ENCODE measurements at places on chromosomes 5 and 9. TPM values are rescaled to one million over a fixed set of nuclear protein-coding genes. Genes with fewer than 3 reads are reported as not detected.

DNA sequence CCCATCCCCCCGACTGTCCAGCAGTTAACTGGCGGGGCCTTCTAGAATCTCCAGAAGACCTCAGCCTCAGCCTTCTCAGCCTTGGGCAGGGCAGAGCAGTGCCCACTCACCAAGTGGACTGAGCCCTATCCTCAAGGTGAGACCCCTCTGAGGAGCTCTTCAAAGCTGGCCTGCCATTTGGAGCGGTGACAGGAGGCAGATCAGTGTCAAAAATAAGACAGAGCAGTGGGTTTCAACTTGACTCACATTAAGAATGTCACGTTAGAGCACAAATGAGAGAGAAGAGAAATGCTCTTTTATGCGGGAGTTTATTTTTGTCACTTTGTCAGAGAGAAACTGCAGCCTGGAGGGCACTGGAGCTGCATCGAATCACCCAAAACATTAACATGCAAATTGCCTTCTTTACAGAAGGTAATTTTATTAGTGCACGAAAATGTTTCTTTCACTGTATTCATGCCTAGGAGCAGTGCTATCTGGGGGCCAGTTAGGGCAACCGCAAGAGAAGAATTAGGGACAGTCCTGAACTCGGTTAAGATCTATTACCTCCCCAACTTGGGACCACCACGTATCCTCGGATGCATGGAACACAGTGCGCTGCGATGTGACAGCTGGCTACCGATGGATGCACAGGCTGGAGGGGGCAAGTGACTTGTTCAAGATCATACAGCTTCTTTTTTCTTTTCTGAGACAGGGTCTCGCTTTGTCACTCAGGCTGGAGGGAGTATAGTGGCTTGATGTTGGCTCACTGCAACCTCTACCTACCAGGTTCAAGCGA is 188.5 kb downstream of the DAB2IP start:
- H3K4me3 ChIP-seq = no peak overlapping the region
- no peak overlapping the region for H3K27ac ChIP-seq
- no peak for DNase-seq
- H3K36me3 ChIP-seq = no peaks in the 10 kb centered on the region

DNA sequence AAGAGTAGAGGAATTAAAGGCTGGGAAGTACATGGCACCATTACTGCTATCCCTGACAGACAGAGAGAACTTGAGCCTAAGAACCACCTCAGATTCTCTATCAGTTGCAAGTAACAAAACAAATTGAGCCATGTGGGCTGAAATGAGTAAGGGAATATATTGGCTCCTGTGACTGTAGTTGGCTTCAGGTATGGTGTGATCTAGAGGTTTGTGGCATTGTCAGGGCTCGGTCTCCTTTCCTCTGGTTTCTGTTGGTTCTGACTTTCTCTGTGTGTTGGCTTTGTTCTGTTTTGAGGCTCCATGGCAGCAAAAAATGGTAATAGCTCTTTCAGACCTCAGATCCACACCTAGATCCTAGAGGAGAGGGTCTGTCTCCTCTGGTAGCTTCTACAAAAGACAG is 5.7 kb downstream of the GALNT10 start:
- no peaks in the 10 kb centered on the region for H3K27me3 ChIP-seq
- H3K4me3 ChIP-seq = peak overlapping the region; percentile 79
- H3K36me3 ChIP-seq = peaks cover 42% of the 10 kb centered on the region
- H3K4me1 ChIP-seq = peaks cover 77% of the 10 kb centered on the region
- peak overlapping the region; percentile 92 for H3K27ac ChIP-seq

GRCh38 chr5:154696891-154697290 is 58.3 kb upstream of the LARP1 start:
- no peaks in the 10 kb centered on the region for H3K36me3 ChIP-seq
- H3K4me1 ChIP-seq = no peaks in the 10 kb centered on the region
- DNase-seq = no peak
- peaks cover 14% of the 10 kb centered on the region for H3K27me3 ChIP-seq
- no peak overlapping the region for H3K27ac ChIP-seq

DNA sequence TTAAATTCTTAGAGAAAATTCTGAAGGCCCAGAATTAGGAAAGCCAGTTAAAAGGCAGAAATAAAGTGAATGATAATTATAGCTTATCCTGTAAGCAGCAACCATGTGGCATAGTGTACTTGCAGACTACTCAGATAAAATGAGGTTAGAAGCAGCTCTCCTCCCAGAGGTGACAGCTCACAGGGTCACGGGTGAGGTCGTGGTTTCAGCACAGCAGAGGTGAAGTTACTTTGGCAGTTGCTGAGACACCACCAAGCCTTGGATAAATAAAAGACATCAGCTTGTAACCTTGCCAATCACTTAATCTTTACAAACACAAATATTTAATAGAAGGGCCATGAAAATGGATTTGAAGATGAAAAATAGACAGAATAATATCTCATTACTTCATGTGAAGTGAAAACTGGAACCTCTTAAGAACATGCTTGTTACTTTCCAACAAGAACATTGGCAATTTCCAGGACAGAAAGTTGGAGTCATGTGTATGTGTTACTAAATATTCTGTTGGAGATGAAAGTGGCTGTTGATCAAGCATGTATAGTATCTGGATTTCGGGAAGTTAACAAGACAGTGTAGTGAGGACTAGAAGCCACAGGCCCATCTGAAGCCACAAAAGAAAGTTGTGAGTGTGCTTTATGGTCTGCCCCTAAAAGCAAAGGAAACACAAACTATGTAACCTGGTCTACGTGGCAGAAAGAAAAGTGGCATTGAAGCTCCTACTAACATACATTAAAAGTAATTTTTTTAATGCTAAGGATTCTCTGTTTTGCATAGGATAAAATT is 134.4 kb downstream of the ERCC6L2 start:
- peaks cover 26% of the 10 kb centered on the region for H3K36me3 ChIP-seq
- peak; percentile 93 for DNase-seq
- peak overlapping the region; percentile 52 for H3K4me3 ChIP-seq
- no peaks in the 10 kb centered on the region for H3K27me3 ChIP-seq
- peak overlapping the region; percentile 96 for H3K27ac ChIP-seq

- H3K27me3 ChIP-seq = no peaks in the 10 kb centered on the region
- no peak overlapping the region for H3K27ac ChIP-seq
- no peaks in the 10 kb centered on the region for H3K36me3 ChIP-seq
- DNase-seq = no peak
- H3K4me3 ChIP-seq = no peak overlapping the region
Observed at GRCh38 chr5:149609640-149610219, 28.4 kb downstream of the ARHGEF37 start.

- no peak overlapping the region for H3K27ac ChIP-seq
- H3K27me3 ChIP-seq = peaks cover 39% of the 10 kb centered on the region
- no peaks in the 10 kb centered on the region for H3K4me1 ChIP-seq
Observed at GRCh38 chr5:79898611-79899010, 92.5 kb downstream of the MTX3 start.

DNA sequence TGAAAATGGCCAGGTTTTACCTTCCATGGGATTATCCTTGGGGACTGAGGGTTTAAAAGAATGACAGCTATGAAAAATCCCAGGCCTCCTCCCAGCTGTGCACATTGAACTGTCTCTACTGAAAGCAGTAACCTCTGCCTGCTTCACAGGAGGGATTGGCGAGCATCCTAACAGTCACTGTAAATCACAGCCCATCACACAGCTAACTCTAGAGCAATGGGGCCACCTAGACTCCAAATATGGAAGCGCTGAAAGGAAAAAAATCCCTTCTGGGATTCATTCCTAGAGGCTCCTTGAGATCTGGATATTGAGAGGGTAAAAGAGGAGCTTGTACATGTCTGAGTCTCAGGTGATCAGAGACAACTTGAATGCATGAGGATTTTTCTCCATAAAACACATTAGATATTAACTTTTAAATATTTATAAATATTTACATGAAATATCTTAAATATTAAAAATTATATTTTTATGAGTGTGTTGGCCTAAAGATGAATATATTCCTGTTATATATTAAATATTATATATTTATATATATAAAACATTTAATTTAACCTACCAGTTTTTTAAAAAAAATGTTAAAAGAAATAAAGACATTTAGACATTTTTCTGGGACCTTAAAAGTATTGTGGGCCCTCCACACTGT is 133.8 kb upstream of the SLC24A2 start:
- H3K27ac ChIP-seq = no peak overlapping the region
- peaks cover 24% of the 10 kb centered on the region for H3K27me3 ChIP-seq
- H3K4me1 ChIP-seq = peaks cover 19% of the 10 kb centered on the region
- peak; percentile 49 for DNase-seq

GRCh38 chr5:115330830-115331229 is 34.4 kb upstream of the CCDC112 start:
- H3K27me3 ChIP-seq = peaks cover 23% of the 10 kb centered on the region
- no peaks in the 10 kb centered on the region for H3K36me3 ChIP-seq
- no peak overlapping the region for H3K27ac ChIP-seq
- H3K4me1 ChIP-seq = peaks cover 2% of the 10 kb centered on the region
- no peak overlapping the region for H3K4me3 ChIP-seq
- no peak for DNase-seq

DNA sequence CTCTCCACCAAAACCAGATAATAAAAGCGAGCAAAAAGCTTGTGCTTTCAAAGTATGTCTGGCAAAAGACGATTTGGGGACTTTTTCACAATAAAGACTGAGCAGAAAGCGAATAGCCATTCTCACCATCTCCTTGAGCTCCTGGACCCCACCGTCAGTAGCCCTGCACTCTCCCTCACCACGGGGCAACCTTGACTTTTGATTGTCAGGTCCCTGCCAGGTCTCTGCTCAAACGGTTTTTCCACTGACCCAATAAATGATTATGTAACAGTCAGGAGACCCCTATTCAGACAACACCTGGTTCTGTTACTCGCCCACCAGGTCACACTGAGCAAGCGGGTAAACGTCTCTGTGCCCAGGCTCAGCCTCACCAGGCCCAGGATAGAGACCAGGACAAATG is 131.3 kb downstream of the MVB12B start:
- no peaks in the 10 kb centered on the region for H3K36me3 ChIP-seq
- peaks cover 26% of the 10 kb centered on the region for H3K27me3 ChIP-seq
- no peak overlapping the region for H3K4me3 ChIP-seq
- peaks cover 3% of the 10 kb centered on the region for H3K4me1 ChIP-seq

DNA sequence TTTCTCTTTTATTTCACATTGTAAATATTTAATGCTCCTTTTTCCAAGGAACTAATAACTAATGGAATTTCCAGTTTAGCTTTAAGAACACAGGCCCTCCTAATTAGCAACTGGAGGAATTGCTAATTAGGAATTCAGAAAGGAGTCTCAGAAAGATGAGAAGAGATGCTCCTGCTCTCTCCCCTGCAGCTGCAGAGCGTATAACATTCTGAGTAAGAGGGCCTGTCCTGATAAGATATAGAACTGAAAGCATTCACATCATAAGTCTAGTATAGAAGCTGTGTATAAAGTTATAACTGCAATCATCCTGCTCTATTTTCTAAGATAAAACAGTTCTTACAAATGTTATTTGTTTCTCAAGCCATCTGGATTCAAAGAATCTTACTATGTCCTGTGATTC is 83.2 kb downstream of the DTWD2 start:
- no peaks in the 10 kb centered on the region for H3K36me3 ChIP-seq
- no peaks in the 10 kb centered on the region for H3K27me3 ChIP-seq
- no peaks in the 10 kb centered on the region for H3K4me1 ChIP-seq
- H3K4me3 ChIP-seq = no peak overlapping the region
- no peak for DNase-seq
- H3K27ac ChIP-seq = no peak overlapping the region

- no peak overlapping the region for H3K27ac ChIP-seq
- peaks cover 11% of the 10 kb centered on the region for H3K27me3 ChIP-seq
- no peaks in the 10 kb centered on the region for H3K36me3 ChIP-seq
- H3K4me3 ChIP-seq = no peak overlapping the region
- no peaks in the 10 kb centered on the region for H3K4me1 ChIP-seq
Observed at GRCh38 chr5:116013936-116014335, 18.3 kb upstream of the ARL14EPL start.

- DNase-seq = no peak
- H3K36me3 ChIP-seq = no peaks in the 10 kb centered on the region
- no peak overlapping the region for H3K4me3 ChIP-seq
- H3K27ac ChIP-seq = no peak overlapping the region
Observed at GRCh38 chr9:130288926-130289690, 23.5 kb downstream of the HMCN2 start.

DNA sequence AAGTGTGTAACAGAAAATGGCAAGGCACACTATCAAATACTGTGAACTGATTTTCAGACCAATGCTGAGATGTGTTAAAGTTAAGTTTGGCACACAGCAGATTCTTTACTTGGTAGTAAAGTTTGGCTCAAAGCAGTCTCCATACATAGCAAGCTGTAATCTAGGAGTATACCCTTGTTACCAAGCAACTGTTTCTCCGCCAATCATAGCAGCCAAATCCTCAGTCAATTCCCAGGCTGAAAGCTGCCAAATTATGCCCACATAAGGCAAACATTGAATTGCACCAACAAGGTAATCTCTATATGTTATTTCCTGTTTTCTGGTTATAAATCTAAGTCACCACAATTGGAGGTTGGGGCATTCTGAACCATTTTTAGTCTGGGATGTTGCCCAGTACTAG is 345.7 kb downstream of the DEPDC1B start:
- H3K27ac ChIP-seq = no peak overlapping the region
- no peaks in the 10 kb centered on the region for H3K27me3 ChIP-seq
- no peak for DNase-seq
- no peaks in the 10 kb centered on the region for H3K36me3 ChIP-seq

- no peak overlapping the region for H3K4me3 ChIP-seq
- no peak for DNase-seq
- H3K36me3 ChIP-seq = peaks cover 21% of the 10 kb centered on the region
- H3K27me3 ChIP-seq = no peaks in the 10 kb centered on the region
Observed at GRCh38 chr9:112121633-112122032, 53.5 kb downstream of the SUSD1 start.

DNA sequence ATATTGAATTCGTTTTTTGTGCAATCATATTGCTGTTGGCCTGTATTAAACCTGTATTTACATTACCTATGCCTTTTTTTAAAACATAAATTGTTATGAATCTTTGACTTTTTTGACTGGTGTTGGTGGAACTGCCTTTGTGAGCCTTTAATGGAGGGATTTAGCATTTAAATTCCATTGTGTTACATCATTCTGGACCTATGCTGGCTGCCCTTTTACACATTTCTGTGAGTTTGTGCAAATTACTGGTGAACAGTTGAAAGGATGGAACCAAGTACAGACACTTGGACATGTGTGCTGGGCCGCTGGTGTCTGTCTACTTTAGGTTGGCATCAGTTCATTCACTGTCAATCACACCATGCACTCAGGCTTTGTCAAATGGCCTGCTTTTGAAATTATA is 3.4 kb downstream of the SNX18 start:
- DNase-seq = no peak
- H3K4me3 ChIP-seq = peak overlapping the region; percentile 87
- H3K27ac ChIP-seq = no peak overlapping the region
- H3K27me3 ChIP-seq = peaks cover 12% of the 10 kb centered on the region
- peaks cover 29% of the 10 kb centered on the region for H3K36me3 ChIP-seq

Gene DPYSL3
- total RNA-seq = 0.14 TPM

Gene PCDHGA3
- 0.19 TPM for total RNA-seq

Gene PCDHA13
- total RNA-seq = not detected

Gene ANXA1
- 43.2 TPM for total RNA-seq

Gene PCDHA1
- not detected for total RNA-seq

Gene GPR107
- 23.6 TPM for total RNA-seq

Gene PAPPA
- not detected for total RNA-seq
